ENCODE measurements at places on chromosomes 16 and 17.

DNA sequence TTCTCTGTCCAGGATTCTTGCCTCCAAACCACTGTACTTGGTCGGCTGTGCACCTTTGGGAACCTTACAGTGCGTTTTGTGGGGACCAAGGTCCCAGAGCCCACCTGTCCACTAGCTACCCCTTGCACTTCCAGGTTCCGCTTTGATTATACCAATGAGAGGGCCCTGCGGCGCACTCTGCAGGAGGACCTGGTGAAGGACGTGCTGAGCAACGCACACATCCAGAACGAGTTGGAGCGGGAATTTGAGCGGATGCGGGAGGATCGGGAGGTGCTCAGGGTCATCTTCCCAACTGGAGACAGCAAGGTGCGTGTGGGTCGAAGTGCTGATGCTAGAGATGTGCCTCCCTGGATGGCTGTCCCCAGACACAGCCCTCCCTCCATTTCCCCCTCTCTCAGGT is 18.8 kb downstream of the POLR2A start:
- no peak for DNase-seq

DNA sequence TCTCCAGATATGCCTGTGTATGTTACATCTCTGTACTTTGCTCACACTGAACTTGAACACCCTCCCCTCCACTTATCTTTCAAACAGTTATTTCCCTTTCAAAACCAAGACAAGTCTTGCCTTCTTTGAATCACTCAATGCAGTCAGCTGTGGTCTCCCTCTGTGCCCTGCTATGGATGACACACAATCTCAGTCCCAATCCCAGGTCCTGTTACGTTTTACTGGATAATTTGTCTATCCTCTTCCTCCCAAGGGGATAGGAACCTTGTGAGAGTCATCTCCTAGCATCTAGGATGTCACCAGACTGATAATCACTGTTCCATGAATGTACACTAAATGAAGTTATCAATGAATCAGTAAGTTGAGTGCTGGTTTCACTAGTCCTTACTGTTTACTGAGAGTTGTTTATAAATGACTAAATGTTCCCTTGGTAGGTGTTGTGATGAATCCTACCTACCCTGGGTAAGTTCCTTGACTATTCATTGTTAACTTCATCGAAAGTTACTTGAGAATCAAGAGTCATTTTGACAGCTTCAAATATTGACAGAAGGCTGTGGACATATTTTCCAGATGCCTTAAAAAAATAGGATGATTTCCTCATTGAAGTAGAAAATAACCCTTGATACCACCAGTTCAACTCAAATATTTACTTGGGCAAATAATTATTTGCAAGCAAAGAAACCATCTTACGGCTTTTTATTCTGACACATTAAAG is 244.9 kb downstream of the PRKCA start:
- DNase-seq = no peak

DNA sequence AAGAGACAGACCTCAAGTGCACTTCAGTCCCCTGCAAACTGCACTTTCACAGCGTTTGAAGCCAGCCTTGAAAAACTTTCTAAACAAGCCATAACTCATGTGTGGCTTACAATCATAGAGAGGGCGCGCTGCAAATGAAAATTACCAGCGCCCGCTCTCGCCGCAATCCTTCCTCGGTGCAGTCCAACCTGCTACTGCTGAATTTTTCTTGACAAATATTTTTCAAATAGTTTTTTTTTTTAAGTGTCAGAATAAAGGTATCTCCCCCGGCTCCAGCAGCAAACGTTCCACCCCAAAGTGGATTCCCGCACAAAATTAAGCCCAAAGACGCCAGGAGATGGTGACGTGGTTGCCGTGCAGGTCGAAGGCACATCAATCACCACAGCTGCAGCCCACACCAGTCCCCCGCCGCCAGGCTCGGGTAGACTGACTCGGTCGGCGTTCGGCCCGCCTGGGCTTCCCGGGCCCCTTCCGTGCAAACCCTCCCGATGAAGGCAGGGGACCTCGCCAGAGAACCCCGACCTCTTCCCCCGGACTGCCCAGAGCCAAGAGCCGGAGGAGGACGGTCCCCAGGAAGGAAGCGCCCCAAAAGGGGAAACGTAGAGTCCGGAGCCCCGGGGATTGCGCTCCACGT is 630 bp downstream of the GRB2 start:
- DNase-seq = peak; percentile 49

DNA sequence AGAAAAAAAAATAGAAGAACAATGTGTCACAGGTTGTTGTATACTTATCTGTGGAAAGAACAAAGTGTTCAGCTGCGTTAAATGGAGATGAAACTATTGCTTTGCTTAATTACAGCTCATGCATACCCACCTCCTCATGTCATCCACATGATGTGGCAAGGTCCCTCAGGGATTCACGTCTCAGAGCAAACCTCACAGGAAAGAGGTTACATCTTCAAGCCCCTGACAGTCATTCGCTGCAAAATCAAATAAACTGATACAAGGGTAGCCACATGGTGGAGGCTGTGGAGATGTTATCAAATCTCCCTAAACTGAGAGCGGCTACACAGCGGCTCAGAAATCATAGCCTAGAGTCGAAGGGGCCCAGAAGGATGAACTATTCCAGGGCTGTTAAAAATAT is 21.1 kb downstream of the GINS3 start:
- DNase-seq = no peak

DNA sequence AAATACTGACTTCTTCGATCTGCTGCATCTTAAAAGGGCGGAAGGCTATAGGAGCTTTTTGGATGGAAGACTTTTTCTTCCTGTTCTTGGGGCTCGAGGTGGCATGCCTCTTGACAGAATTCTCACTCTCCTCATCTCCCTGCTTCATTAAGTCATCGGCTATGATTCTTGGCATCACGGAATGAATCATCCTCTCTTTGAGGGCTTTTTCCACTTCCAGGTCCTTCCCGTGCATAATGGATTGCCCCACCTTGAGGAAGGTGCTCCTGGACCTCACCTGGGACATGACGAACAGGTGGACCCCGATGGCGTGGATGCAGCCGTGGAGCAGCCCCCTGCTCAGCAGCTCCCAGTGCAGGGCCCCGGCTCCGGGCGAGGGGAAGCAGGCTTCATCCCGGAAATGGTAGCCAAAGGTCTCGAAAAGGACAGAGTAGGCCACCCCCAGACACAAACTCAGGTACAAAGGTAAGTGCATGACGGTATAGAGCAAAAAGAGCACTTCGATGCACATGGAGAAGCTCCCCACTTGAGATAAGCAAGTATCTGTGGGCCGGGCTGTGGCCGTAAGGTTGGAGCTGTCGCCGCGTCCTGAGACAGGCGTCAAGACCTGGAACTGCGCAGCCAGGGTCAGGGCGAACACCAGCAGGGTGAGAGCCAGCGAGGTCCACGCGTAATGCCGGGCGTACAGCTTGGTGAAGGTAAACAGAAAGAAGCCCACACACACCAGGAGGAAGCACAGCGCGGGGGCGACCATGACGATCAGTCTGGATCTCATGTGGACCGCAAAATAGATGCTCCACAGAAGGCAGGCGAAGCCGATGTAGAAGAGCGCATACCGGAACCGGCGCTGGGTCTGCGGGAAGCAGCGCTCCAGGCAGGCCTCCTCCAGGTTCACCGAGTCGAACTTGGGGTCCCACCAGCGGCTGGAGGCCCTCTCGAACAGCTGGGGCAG is 1.7 kb downstream of the ADCY9 start:
- no peak for DNase-seq

DNA sequence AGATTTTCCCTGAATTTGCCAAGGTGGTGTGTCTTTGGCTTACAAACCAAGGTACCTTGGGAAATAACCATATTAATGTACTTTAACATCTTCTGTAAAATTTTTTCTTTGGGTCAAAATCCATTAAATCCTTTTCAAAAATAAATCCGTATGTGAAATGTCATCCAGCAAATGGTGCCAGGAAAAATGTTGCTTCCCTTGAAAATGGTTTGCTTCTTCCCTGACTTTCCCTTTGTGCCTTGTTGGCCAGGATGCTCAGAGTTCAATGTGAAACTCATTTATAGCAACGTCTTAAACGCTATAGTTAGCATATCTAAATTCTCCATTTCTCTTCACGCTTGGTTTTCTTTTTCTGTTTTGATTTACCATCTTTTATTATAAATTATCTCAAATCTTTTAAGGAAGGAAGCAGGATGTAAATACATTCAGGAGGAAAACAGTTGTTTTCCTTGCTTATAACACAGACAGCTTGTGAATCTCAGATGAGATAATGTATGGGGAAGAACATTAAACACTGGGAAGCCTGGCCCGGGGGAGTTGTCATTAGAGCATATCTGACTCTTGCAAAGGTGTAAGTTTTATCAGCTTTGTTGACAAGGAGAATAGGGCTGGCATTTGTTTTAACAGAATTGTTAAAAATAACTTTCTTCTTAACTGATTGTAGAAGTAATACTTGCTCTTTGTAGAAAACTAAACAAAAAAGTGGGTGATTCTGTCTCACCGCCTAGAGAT is 42.1 kb downstream of the GPRC5B start:
- no peak for DNase-seq

- no peak for DNase-seq
Observed at GRCh38 chr17:38749223-38750043, 1.3 kb upstream of the PCGF2 start.

DNA sequence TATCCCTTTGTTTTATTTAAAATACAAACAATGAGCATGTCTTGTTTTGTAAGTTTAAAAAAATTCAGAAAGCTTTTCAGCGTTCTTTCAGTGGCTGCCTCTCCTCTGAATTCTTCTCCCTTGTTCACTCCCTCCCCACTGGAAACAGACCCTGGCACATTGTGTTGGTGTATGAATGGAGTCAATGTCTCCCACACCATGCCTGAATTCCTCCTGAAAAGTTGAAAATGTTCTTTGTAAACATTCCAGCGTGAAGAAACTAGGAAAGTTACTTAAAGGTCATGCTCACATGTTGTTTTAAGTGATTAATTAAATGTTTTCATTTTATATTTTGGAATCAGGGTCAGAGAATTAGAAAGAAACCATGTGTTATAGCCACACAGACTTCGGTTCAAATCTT is 136.9 kb upstream of the DYNLRB2 start:
- no peak for DNase-seq

GRCh38 chr16:84920333-84920732 is 91.0 kb downstream of the ZDHHC7 start:
- DNase-seq = no peak

GRCh38 chr17:2855063-2855600 is 58.9 kb downstream of the RAP1GAP2 start:
- no peak for DNase-seq

DNA sequence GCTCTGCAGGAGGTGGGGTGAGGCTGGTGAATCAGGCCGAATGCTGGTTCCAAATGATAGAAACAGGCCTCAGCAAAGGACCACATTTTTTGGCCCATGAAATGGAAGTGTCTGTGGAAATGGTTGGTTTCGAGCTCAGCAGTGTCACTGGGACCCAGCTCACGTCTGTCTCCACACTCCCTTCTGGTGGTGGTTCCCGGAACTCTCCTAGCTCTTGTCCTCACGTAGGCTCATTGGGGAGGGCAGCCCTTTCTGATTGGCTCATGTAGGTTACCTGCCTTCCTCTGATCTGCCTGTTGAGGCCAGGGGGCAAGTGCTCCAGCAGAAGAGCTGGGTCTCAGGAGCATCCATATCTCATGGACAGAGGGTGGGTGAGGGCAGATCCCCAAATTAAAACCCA is 4.0 kb downstream of the ALG1 start:
- DNase-seq = no peak

GRCh38 chr16:84284154-84284722 is 10.4 kb upstream of the WFDC1 start:
- DNase-seq = no peak

DNA sequence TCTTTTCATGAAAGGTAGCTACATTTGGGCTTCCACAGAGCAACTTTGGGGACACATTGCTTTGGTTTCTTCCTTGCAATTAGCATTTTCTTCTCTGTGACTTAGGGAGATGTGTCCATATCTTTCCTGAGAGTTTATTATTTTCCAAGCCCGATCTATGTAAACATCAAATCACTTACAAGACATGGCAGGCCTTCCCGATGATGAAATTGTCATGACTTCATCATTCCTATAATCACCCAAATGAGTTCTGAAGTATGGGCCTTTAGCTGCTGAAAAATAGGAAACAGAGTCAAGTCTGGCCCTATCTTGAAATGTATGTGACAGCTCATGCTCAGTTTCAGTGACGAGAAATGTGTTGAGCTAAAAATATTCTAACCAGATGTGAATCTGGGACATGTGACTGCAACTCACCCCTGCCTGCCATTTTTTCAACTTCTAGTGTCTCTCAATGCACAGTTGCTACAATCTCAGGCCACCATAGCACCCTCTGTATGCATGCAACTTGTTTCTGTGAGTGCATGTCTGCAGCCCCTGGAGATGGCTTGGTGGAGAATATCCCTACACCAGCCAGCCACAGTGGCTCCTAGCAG is 199.6 kb upstream of the MAF start:
- no peak for DNase-seq

GRCh38 chr17:76710863-76711611 is at the start of gene MXRA7:
TSS of gene MXRA7 (minus strand) at chr17:76710965. CDS start at chr17:76710946, 19 bp downstream.
- DNase-seq = peak; percentile 77

DNA sequence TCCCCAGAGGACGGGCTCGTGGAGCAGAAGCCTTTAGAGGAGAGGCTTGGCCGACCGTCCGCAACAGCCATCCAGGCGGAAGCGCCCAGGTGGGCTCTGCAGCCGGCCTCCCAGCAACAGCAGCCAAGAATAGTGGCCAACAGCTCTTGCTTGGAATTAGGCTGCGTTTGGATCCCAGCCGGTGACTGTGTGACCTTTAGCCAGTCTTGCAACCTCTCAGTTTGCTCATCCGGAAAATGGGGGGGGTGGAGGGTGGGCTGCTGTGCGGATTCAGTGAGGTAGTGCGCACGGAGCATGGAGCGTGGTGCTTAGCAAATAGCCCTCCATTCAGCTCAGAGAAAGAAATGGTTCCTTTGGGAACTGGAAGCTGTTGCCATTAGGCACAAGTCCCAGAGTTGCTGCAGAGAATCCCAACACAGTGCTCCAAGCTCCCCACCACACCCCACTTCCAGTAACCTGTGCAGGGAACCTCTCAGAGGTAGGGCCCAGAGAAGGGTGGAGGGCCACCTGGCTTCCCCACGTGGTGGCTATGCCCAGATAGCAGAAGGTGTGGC is 46.7 kb downstream of the RTN4RL1 start:
- no peak for DNase-seq

DNA sequence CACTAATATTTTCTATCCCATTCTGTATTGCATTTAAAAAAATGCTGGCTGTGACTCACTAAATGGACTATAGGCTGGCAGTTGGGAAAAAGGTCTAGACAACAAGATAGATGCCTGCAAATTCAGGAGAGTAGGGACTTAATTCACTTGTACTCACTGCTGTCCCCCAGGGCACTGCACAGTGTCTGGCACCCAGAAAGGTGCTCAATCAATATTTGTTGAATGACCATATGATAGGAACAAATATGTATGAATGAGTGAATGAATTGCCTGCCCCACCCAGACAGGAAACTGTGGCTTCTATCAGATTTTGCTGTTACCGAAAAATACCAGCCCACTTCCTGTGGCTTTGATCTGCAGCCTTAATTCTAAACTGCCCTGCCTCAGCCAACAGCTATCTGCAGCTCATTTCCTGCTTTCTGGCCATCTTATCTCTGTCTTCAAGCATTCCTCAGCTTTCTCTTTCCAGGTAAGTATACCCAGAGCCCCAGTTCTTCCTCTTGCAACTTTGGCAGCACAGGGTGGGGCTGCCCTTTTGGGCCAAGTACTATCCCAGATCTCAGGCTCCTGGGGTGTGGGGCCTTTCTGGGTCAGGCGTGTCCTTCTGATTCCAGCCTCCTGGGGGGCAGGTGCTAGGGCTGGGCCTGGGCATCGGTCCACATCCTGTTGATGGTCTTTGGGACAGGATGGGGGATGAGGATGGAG is 15.3 kb upstream of the TNS4 start:
- peak; percentile 87 for DNase-seq

GRCh38 chr16:3637371-3637923 is 17.0 kb upstream of the DNASE1 start:
- no peak for DNase-seq

- DNase-seq = no peak
Observed at GRCh38 chr16:83705856-83706255, 101.9 kb upstream of the HSBP1 start.

Data from immature natural killer cell (primary cell).